NCI-H187 treated with DMSO at 0.1 percent for 48 hours (cell line): ENCODE measurements at places on chromosomes 16 and 17.

DNA sequence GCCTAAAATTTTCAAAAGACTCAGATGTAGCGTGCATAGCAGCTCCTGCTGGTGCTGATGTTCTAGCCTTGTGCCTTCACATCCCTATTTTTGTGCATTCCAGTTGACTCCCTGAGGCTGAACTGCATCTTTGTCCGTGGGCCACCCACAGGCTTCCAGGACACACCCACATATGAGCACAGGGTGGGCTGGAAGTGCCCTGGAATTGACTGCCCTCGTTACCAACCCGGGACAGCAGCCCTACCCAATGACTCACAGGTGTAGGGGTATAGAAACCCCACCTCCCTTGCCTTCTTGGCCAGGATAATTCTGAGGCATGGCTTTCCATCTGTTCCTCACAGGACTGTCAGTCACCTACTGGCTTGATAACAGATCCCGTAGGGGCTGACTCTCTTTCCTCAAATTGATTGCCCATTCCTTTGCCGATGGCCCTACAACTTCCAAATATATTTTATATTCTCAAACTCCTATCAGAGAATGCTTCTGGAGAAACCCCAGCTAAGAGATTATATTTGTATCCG is 65.9 kb upstream of the CDH13 start:
- no peak for DNase-seq

- DNase-seq = no peak
Observed at GRCh38 chr16:17233318-17234002, 237.3 kb downstream of the XYLT1 start.

- DNase-seq = no peak
Observed at GRCh38 chr17:64080174-64080618, 49.7 kb downstream of the ERN1 start.

DNA sequence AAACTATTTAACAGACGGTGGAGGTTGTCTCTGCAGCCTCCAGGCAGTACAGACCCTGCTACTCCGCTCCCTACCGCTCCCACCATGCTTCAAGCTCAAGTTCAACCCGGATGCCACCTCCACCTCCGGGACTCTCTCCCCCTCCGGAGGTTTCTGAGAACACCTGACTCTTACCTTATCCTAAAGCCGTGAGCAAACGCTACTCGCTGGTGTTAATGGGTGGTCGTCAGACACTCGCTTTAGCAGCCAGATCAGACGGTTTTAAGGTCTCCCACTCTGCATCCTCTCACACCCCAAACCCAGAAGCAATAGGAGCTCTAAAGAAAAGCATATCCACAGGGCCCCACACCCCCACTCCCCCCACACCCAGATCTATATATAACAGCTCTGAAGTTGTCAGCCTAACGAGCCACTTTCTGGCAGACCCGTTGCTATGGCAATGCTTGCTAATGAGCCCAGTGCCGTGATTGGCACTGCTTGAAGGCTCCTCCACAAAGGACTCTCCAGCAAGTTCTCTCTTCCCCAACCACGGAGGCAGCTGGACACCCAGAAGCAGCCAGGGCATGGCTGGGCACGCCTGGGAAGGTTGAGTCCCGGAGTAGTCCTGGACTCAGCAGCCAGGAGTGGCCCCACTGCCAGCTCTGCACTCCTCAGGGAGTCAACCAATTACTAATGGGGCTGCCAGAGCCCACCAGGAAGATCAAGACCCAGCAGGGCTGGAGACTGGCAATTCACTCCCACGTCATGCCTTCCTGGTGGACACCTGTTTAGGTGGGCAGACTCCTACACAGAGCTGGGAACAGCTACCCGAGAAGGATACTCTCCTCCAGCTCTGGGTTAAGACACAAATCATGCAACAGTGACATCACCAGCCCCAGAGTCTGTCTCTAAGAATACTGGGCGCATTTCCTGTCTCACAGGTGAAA is 121.2 kb upstream of the RCVRN start:
- DNase-seq = no peak

DNA sequence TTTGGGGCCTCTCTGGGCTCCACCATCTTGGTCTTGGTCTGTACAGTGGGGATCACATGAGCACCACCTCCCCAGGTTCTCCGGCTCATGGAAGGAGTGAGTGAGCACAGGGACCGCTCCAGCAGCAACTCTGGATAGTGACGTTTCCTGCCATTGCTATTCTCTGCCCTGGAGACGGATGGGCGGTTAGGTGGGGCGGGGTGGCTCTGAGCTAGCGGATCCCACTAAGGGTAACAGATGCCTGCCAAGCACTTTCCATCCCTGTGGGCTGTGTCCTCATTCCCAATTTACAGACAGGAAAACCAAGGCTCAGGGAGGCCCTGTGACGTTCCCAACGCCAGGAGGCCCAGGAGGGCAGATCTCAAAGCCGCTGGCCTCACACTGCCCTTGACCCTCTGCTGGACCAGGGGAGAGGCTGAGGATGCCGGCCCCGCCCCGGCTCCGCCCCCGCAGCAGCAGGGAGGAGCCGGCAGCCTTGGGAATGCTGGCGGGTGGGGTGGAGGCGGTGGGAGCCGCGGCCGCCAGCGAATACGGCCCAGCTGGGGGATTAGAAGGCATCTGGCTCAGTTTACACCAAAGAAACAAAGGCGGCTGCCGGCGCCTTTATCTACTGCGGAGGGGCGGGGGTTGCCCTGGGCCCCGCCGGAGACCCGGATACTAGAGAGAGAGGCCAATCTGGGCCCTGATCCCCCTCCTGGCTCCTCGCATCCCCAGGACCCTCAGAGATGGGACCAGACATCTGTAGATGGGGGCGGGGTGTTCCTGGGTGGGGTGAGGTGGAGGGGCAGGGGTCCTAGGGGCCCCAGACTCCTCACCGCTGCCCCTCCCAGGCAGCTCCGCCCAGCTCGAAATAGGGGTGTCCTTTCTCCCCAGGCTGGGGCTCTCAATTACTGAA is 122.3 kb upstream of the CIBAR2 start:
- no peak for DNase-seq

GRCh38 chr16:83968306-83968851 is 335 bp downstream of the NECAB2 start:
- DNase-seq = no peak

GRCh38 chr17:74831444-74832146 is 28.1 kb downstream of the GRIN2C start:
- no peak for DNase-seq

GRCh38 chr17:40836020-40836419 is 13.6 kb upstream of the KRT10 start:
- no peak for DNase-seq

DNA sequence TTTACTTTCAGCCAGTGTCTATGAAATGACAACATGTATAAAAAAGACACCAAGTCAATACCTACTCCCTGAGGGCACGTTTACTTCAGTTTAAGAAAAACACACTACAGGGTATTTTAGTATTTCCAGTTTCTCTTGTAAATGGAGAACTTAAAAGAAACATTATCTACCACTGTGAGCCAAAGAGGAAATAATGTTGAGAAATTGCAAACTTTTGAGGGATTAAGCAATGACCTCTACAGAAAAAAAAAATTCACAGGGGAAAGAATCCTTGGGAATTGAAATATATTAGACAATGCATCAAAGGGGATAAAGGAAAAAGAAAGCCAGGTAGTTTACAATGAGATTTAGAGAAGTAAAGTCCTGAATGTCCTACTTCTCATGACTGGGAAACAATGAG is 126.0 kb downstream of the KCNJ2 start:
- no peak for DNase-seq

GRCh38 chr16:14321542-14321941 is 250.4 kb downstream of the MRTFB start:
- no peak for DNase-seq

GRCh38 chr16:12131755-12132154 is 155.2 kb downstream of the SNX29 start:
- DNase-seq = no peak

DNA sequence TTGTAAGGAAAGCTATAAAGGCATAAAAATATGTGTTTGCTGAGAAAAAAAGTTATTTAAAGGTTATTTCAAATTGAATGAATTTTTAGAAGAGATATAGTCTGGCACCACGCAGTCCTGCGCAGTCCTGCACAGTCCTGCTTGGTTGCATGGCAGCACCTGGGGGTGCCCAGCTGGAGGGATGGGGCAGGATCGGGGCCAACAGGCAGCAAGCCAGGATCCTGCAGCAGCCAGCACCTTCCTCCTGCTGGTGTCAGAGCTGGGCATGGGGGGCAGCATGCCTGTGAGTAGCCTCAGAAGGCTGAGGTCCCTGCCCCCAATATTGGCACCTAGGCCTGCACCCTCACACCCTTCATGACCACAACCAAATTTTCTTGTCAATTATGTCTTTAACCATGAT is 46.0 kb downstream of the GLG1 start:
- DNase-seq = no peak

DNA sequence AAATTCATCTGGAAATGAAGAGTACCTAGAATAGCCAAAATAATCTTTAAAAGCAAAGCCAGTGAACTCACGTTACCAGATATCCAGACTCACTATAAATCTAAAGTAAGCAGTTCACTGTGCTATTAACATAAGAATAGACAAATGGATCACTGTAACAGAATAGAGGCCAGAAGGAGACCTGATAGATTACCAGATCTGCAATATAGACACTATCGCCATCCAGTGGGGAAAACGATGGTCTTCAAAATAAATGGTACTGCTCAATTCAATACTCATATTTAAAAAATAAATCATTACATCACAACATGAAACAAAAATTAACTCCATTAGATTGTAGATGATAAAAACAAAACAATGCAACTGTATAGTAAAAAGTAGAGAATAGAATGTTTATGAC is 158.6 kb upstream of the CDH8 start:
- DNase-seq = no peak

GRCh38 chr17:62627904-62628633 is 599 bp downstream of the MRC2 start:
- DNase-seq = no peak

DNA sequence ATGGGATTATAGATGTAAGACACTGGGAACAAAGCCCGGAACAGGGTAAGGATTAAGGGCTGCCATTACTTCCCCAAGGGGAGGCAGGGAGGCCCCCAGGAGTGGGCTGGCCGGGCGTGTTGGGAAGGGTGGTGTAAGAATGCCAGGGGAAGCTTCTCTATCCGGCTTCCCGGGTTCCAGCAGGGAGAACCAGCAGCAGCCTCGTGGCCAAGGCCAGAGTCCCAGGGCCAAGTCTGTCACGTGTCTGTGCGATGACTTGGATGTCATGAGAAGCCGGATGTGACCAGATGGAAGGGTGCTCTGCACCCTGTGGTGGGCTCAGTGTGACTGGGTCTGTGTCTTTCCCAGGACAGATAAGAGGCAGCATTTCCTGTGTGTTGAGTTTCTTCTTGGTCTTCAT is 52.1 kb downstream of the SCNN1B start:
- no peak for DNase-seq

DNA sequence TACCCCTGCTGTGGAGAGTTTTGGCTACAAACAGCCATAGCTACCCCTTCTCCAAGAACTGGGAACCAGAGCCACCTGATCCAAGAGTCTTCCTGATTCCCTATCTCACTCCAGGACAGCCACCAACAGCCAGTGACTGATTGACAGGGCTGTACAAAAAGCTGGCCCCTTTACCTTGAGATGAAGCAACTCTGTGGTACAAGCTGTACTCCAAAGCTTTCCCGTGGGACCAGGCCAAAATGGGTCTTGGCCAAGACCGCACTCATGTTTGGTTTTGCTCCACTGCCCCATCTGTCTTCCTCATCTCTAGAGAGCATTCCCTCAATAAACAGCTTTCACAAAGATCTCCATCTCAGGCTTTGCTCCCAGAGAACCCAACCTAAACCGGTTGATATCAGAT is 43.6 kb downstream of the RNF157 start:
- no peak for DNase-seq

DNA sequence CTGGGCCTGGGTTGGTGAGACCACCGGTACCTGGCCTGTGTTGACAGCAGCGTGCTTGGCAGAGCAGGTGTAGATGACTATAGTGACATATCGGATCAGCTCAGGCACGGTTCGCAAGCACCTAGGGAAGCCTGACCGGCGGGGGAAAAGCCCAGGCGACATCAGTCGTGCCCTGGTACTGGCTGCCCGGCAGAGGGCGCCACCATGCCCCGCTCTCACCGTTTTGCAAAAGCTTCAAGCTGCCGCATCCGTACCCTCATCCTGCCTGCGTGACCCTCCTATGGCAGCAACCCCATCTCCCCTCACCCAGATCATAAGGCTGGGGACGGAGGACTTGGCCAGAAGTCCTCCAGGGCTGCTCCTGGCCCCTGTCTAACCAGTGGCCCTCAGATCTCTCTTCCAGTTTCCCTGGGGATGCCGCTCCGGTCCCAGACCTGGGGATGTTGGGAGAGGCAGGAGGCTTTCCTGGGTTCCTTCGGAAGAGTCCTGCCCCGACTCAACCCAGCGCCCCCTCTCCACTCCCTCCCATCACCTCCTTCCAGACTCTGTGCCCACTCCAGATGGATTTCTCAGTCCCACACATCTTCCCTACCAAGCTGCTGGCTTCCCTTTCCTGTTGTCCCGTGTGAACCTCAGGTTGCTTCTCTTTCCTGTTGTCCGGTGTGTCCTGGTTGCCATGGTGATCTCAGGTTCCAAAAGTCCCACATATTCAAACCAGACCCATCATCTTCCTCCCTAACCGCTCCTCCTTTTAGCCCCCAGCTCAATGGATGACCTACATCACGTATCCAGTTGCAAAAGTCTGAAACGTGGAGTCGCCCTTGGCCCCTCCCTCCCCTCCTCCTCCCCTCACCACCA is 13.7 kb downstream of the ALOX12B start:
- no peak for DNase-seq

- no peak for DNase-seq
Observed at GRCh38 chr17:33381201-33381600, 88.1 kb upstream of the ASIC2 start.

GRCh38 chr16:80231888-80232287 is 308.9 kb upstream of the DYNLRB2 start:
- no peak for DNase-seq

- no peak for DNase-seq
Observed at GRCh38 chr16:86953631-86954391, 363.4 kb downstream of the C16orf95 start.

- DNase-seq = no peak
Observed at GRCh38 chr17:1464186-1464585, 8.2 kb upstream of the CRK start.
